ENCODE measurements at places on chromosomes 4 and X. TPM values are rescaled to one million over a fixed set of nuclear protein-coding genes. Genes with fewer than 3 reads are reported as not detected.

TMSB15A gene
- not detected for total RNA-seq

LIAS gene
- 8.4 TPM for total RNA-seq

ESX1 gene
- total RNA-seq, result not detected

EVC2 gene
- total RNA-seq, result 4.0 TPM

DUX4 gene
- total RNA-seq, result not detected

IL13RA1 gene
- total RNA-seq, result 66.7 TPM

PAGE2B gene
- total RNA-seq, result not detected

DTHD1 gene
- 0.39 TPM for total RNA-seq

MUC7 gene
- not detected for total RNA-seq

TKTL1 gene
- total RNA-seq, result 0.80 TPM

CD40LG gene
- total RNA-seq, result not detected

PABPC5 gene
- total RNA-seq, result 1.1 TPM

RUFY3 gene
- total RNA-seq, result 54.8 TPM

DGAT2L6 gene
- not detected for total RNA-seq

TASL gene
- 4.0 TPM for total RNA-seq

GBA3 gene
- 0.16 TPM for total RNA-seq

BEX1 gene
- 1.1 TPM for total RNA-seq

PLXNA3 gene
- total RNA-seq, result 57.2 TPM

CLDN34 gene
- total RNA-seq, result not detected

SFRP2 gene
- total RNA-seq, result 38.2 TPM

L1CAM gene
- 2.4 TPM for total RNA-seq

TMPRSS11F gene
- not detected for total RNA-seq

RAB28 gene
- total RNA-seq, result 13.8 TPM

GYPB gene
- not detected for total RNA-seq

GUCY1B1 gene
- total RNA-seq, result 5.0 TPM

VCX2 gene
- total RNA-seq, result not detected

TMEM156 gene
- total RNA-seq, result 0.96 TPM

TMPRSS11A gene
- total RNA-seq, result not detected

ANXA5 gene
- 700 TPM for total RNA-seq

ZNF630 gene
- total RNA-seq, result 0.96 TPM

FAM9B gene
- not detected for total RNA-seq

ANOS1 gene
- 2.3 TPM for total RNA-seq
